ENCODE measurements at places on chromosomes 2 and 18.

- DNase-seq, result no peak
Observed at GRCh38 chr18:10286580-10287150, 167.8 kb upstream of the APCDD1 start.

GRCh38 chr2:119240311-119241204 lies 16.9 kb downstream of the STEAP3 start:
- no peak for DNase-seq

- DNase-seq, result no peak
Observed at GRCh38 chr18:75134611-75134975, 74.3 kb downstream of the PTGR3 start.

DNA sequence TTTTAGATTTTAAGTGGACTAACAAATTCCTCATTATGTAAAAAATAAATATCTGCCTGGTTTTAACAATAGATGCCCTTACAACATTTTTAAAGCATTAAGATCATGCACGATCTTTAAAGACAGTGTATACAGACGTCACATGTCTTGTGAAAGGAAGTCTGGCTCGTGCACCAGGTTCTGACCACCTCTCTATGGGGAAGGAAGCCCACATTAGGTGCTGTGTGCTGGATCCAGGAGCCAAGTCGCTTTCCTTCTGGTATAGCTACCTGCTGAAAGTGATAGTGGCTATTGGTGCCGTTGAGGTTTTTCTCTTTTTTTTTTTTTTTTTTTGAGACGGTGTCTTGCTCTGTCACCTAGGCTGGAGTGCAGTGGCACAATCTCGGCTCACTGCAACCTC lies 116.5 kb downstream of the NCK2 start:
- peak; percentile 33 for DNase-seq

GRCh38 chr2:241601841-241602240 lies 35.1 kb downstream of the THAP4 start:
- no peak for DNase-seq

GRCh38 chr2:114022360-114023085 lies 132.6 kb downstream of the ACTR3 start:
- no peak for DNase-seq

- no peak for DNase-seq
Observed at GRCh38 chr2:73072416-73072815, 904 bp upstream of the SFXN5 start.

DNA sequence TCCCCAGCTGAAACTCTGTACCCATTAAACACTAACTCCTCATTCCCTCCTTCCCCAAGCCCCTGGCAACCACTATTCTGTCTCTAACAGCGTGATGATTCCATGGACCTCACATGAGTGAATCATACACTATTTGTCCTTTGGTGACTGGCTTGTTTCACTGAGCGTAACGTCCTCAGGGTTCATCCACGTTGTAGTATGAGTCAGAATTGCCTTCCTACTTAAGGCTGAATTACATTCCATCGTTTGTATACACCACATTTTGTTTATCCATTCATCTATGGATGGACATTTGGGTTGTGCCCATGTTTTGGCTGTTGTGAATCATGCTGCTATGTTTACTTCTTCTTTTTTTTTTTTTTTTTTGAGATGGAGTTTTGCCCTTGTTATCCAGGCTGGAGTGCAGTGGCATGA lies 19.6 kb upstream of the CABLES1 start:
- no peak for DNase-seq

GRCh38 chr2:239328351-239329191 lies 72.2 kb downstream of the HDAC4 start:
- DNase-seq, result no peak

GRCh38 chr2:31324016-31324633 lies 90.2 kb downstream of the EHD3 start:
- DNase-seq, result peak; percentile 43

- no peak for DNase-seq
Observed at GRCh38 chr2:172249986-172250385, 147.3 kb upstream of the DLX2 start.

- no peak for DNase-seq
Observed at GRCh38 chr2:160379399-160379798, 114.2 kb downstream of the RBMS1 start.

DNA sequence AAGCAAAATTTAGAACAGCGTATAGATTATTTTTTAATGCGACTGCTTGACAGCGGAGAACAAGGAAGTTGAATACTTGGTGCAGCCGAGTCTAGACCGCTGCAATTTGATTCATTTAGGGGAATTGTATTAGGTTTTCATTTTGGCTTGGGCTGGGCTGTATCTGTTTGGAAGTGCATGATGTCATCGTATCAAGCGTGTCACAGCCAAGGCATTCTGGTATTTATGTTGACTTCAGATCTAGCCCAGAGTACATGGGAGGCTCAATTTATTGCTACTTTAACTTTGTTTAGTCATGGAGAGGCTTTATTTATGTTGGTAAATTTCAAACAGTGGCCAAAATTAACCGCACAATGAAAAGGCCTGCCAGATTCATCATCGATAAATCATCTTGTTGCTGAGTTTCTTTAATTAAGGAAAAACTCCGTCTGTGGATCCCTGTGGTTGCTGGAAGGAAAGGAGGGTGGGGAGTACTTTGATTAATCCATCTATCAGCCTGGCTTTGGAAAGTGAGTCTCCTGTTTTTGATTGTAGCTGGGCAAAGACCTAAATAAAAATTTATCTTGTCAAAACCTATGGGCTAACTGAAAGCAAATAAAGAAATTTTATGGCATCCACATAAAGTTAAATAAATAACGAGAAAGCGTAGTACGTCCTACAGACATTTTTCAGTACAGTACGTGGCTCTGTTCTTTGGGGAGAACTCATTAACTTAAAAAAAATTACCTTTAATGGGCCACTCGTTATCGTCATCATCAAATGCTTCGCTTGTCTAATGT lies 230.4 kb upstream of the SPRED2 start:
- no peak for DNase-seq

- no peak for DNase-seq
Observed at GRCh38 chr2:113851640-113852039, 38.2 kb upstream of the ACTR3 start.

GRCh38 chr2:44943693-44944101 lies 2.2 kb downstream of the SIX3 start:
- DNase-seq, result no peak

GRCh38 chr2:161709428-161709827 lies 85.2 kb downstream of the SLC4A10 start:
- DNase-seq, result no peak

DNA sequence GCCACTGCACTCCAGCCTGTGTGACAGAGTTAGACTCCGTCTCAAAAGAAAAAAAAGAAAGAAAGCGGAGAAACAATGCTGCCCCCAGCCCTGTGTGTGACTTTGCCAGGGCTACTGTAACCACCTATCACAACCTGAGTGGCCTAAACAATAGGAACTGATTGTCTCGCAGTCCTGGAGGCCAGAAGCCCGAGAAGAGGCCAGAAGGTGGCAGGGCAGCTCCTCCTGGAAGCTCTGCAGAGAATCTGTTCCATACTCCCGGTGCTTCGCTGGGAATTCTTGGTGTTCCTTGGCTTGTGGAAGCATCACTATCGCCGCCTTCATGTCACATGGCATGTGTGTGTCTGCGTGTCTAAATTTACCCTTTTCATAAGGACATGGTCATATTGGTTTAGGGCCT lies 14.4 kb upstream of the RAB17 start:
- no peak for DNase-seq

- DNase-seq, result no peak
Observed at GRCh38 chr2:86039178-86039962, 66.3 kb downstream of the POLR1A start.

DNA sequence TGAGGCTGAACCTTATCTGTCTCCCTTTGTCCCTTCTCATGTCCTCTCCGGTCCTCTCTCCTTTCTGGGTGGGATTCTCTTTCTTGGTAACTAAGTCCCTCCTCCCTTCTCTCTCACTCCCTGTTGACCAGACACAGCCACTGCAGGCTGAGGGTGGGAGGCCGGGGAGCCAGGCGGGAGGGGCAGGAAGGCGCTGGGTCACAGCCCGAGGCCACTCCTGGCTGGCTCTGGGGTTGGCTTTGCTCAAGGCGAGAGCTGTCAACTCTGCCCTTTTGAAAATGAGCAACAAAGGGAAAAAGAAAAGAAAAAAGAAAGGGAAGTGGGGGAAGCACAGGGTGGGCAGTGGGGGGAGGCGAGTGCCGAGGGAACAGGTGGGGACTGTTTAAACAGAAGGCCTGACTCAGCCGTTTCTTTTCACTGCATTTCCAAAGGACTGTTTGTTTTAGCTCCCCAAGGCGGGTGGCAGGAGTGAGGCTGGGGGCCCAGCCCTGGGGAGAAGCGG lies 70.5 kb upstream of the IGFBP5 start:
- no peak for DNase-seq

DNA sequence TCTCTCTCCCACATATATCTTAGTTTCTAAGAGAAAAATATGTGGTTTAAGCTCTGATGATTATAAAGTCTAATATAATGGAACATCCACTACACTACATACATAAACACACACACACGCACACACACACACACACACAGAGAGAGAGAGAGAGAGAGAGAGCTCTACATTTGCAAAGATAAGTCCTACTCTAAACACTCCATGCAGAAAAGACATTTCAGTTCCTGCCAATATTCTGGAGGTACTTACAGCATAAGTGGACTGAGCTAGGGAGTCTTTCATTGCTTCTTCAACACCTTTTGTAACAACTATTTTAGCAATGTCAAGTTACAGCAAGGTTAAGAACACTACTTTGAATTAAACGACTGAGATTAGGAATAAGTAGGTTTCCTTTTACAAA lies 80.1 kb downstream of the FIGN start:
- no peak for DNase-seq

- DNase-seq, result no peak
Observed at GRCh38 chr2:194320520-194320919, 1336.5 kb upstream of the SLC39A10 start.
